ENCODE measurements at places on chromosomes 16 and 17.

- DNase-seq, result no peak
These were observed 157.8 kb upstream of the RPH3AL start for GRCh38 chr17:510226-510917.

- DNase-seq, result no peak
These were observed 18.6 kb downstream of the CDH16 start for GRCh38 chr16:66899945-66900710.

DNA sequence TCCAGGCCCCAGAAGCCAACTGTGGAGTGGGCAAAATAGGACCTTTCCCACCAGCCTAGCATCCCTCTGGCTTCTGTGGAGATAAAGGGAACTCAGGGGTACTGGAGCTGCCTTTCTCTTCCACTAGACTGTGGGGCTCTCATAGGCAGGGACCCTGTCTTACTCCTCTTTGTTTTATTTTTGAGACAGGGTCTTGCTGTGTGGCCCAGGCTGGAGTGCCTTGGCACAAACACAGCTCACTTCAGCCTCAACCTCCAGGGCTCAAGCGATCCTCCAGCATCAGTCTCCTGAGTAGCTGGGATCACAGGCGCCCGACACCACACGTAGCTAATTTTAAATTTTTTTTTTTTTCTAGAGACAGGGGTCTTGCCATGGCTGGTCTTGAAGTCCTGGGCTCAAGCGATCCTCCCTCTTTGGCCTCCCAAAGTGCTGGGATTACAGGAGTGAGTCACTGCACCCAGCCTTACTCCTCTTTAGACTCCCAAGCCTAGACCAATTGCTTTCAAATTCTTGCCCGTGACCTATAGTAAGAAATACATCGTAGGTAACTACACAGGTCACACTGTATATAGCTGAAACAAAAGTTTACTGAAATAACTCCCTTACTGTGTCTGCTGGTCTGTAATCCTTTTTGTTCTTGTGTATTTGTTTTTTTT is 2.6 kb downstream of the RAI1 start:
- DNase-seq, result no peak

GRCh38 chr17:63930951-63931575 is 1.1 kb downstream of the CD79B start:
- no peak for DNase-seq

DNA sequence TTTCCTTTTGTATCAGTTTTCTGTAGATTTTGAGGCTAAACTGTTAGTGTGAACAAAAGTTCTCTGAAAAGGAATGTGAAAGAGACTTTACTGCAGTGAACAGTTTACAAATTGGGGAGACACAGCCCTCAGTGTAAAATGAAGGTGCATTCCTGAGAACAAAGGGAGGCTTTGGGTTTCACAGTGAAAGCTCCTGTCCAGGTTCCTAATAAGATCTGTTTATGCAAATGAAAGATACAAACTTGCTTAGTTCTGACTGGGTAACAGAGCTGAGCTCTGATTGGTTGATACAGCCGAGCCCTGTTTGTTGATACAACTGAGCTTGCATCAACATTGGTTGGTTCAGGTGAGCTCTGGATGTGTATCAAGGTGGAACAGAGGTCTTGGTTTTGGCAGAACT is 8.3 kb upstream of the CDRT15 start:
- DNase-seq, result no peak

DNA sequence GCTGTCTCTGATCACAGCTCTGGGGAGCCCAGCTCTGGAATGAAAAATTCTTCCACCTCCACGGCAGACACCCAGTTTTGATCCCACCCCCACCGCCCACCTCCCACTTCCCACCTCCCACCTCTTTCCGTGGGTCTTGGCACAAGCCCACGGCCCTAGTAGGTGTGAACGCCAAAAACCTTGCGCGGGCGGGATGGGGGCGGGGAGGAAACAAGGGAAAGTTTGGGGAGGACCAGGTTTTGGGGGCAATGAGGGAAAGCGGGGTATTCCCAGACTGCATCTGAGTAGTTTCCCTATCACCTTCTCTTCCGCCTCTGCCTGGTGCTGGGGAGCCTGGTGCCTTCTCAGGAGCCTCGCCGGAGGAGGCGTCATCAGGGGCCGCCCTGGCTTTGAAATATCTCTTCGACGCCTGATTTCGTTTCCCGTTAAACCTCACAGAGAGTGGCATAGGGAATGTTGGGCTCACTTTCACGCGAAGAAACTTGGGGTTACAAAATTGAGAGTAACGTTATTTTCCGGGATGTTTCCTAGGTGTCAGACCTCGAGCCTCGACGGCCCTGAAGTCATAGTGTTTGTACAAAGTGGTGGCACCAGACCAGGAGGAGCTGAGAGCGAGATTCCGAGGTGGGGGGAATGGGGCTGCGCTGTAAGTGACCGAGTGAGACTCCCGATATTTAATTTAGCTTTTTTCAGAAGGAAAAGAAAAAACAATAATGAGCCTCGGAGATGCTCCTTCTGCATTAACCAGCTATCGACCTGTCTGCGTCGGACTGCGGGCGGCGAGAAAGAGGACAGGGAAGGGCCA is 1.6 kb upstream of the IRX3 start:
- DNase-seq, result no peak

DNA sequence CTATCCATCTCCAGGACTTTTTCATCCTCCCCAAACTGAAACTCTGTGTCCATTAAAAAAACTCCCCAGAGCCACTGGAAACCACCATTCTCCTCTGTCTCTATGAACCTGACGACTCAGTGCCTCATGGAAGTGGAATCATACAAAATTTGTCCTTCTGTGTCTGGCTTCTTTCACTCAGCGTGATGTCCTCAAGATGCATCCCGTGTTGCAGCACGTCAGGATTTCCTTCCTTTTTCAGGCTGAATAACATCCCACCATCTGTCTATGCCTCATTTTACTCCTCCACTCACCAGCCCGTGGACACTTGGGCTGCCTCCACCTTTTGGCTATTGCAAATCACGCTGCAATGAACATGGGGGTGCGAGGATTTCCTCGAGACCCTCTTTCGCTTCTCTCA is 12.6 kb upstream of the ALDH3A1 start:
- no peak for DNase-seq

GRCh38 chr16:53816211-53816836 is 112.4 kb downstream of the FTO start:
- no peak for DNase-seq

- no peak for DNase-seq
These were observed 190.9 kb downstream of the WWOX start for GRCh38 chr16:78290395-78290794.

DNA sequence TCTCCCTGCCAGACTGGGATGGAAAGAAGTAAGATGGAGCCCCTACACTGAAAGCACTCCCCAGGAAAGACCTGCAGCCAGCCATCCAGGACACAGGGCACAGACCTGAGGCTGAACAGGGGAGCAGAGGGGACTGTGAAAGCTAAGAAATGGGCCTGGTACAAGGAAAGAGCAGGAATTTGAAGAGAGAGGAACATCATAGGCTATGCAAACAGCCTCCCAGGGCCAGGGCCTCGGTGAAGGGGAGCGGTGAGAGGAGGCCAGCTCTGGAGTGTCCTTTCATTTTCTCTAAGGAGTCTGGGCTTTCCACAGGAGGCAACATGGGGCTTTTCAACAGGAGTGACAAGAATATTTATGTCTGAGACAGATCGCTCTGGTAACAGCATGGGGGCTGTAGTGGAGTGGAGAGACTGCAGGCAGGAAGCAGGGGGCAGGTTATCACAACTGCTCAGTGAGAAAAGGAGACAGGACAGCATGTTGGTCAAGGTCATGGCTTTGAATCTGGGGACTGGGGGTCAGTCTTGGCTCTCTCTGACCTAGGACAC is 50.1 kb downstream of the TOM1L2 start:
- no peak for DNase-seq

- no peak for DNase-seq
These were observed 60.5 kb downstream of the SLC5A11 start for GRCh38 chr16:24906199-24906808.

DNA sequence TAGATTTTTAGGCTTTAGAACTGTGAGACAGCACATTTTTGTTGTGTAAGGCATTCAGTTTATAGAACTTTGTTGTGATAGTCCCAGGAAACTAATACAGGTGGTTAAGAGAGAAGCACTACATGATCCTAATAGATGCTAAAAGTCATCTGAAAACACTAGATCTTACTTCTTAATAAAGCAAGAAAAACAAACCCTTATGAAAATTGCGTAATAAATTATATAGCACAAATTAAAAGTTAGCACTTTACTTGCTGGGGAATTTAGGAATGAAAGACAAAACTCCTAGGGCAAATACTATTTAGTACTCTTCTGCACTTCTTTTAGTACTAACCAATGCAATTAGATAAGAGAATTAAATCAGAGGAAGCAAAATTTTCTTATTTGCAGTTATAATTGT is 163.3 kb upstream of the SHISA6 start:
- no peak for DNase-seq

- DNase-seq, result no peak
These were observed 5.9 kb downstream of the BBS2 start for GRCh38 chr16:56513972-56514371.

DNA sequence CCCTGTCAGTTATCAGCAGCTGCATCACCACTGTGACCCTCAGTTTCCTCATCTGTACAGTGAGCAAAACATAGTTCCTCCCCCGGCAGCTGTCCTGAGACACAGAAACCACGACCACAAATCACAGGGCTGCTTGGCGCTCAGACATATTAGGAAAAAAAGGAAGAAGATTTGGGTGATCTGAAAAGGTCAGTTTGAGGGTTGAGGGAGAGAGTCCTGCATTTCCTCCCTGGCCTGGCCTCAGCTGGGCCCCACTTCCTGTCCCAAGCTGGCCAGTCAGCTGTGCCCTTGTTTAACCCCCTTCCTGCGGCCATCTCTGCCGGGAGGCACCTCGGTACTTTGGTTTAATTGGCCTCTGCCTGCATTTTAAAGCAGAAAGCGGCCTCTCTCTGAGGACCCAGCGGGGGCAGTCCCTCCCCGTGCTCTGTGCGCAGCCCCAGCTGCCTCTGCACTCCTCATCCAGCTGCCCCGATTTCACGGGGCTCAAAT is 24.0 kb upstream of the CIBAR2 start:
- DNase-seq, result no peak

GRCh38 chr17:19305256-19305655 is 57.3 kb downstream of the B9D1 start:
- DNase-seq, result no peak

DNA sequence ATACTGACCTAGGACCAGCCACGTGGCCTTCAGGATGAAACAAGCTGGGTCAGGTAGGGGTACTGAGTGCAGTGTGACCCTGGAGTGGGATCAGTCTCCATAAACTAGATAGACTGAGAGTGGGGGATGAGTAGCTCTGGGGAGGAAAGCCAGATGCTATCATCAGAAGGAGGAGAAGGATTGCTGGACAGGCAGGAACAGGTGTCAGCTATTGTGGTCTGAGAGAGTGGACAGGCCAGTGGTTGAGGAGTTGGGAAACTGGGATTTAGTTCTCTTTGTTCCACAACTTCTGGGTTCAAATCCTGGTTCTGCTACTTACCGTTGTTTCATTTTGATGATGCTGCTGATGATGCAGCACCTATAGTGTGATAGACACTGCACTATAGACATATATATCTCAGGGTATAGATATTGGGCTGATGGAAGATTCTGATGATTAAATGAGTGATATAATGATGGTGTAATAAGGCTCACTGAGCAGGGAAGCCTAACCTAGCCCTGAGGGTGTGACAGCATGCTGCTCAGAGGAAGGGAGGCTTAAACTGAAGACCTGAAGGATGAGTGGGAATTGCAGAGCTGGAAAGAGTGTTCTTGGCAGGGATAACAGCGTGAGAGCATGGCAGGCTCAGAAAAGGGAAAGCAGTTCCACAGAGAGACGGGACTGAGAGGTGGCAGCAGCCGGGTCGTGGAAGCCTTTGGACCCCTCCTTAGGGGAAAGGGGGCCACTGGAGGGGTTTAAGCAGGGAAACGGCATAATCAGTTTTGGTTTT is 66.0 kb downstream of the SNX20 start:
- no peak for DNase-seq

- DNase-seq, result no peak
These were observed 4.3 kb downstream of the BANP start for GRCh38 chr16:87955302-87956097.

- DNase-seq, result no peak
These were observed 1.4 kb downstream of the PHF23 start for GRCh38 chr17:7237761-7238419.

DNA sequence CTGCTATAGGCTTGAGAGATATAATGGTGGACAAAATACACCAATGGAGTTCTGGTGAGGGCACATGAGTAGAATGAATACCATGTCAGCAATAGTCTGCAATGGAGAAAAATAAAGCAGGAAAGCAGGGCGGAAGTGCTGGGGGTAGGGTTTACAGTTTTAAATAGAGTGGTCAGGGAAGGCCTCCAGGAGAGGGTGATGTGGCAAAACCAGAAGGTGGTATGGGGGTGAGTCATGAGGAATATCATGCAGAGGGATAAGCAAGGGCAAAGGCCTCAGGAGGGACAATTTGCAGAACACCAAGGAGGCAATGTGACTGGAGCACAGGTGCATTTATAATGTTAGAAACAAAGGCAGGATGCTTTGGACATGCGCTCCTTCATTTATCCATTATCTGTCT is 102.0 kb downstream of the ITFG1 start:
- DNase-seq, result no peak

DNA sequence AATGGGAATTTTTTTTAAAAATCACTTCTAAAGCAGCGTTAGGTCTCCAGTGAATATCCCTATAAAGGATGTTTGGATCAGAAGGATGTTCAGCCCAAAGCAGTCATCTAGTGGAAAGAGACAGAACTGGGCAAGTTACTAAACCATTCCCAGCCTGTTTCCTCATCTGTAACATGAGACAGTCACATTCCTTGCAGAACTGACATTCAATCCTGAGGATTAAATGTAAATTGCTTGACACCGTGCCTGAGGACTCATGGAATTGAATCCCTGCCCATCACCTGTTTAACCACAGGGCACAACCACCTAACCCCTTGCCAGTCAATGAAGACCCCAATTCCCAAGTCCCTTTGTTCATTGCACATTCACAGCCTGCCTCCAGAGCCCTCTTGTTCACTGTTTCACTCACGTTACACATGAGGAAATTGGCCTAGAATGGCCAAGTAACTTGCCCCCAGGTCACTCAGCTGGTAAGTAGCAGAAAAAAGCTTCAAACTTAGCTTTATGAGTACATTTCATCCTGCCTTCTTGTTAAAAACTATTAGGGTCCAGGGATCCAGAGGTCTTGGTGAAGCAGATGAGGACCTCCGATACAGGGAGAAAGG is 1.4 kb downstream of the CMTM2 start:
- DNase-seq, result no peak

- no peak for DNase-seq
These were observed 35.6 kb downstream of the CLEC16A start for GRCh38 chr16:10979717-10980601.

- no peak for DNase-seq
These were observed 1.7 kb downstream of the CAPNS2 start for GRCh38 chr16:55568207-55568606.

- DNase-seq, result no peak
These were observed 54.2 kb downstream of the PLD6 start for GRCh38 chr17:17151962-17152361.

GRCh38 chr16:14524979-14525378 is 105.1 kb downstream of the PARN start:
- DNase-seq, result no peak

Data from cortex of kidney (tissue), 1 donor.